ENCODE measurements at places on chromosomes 16 and 17. TPM values are rescaled to one million over a fixed set of nuclear protein-coding genes. Genes with fewer than 3 reads are reported as not detected.
A peak's percentile ranks its signal among the peaks of the same experiment; 100 is the strongest.

- peak; percentile 77 for DNase-seq
Observed at GRCh38 chr17:10879190-10879836, 41.4 kb upstream of the PIRT start.

- peak; percentile 81 for DNase-seq
Observed at GRCh38 chr17:81020767-81021497, 14.0 kb upstream of the BAIAP2 start.

GPR139 gene
- 0.72 TPM for total RNA-seq

CLDN7 gene
- total RNA-seq = 0.79 TPM

GRCh38 chr16:72974142-72974769 lies 73.7 kb downstream of the ZFHX3 start:
- DNase-seq = peak; percentile 47

DNA sequence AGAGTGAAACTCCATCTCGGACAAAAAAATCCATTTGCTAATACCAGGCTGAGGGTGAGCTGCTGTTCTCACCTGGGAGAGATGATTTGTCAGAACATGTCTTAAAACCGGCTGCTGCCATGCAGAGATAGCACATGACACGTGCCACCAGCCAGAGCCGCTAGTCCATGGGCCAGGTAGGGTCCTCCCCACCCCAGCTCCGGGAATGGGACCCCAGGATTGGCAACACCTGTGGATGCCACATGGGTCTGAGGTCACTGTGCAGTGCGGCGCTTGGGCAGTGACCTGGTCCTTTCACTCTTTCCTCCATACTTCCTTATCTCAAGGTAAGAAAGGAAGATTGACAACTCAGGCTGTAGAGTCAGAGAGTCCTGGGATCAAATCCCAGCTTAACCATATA lies 393.3 kb upstream of the TNRC6C start:
- no peak for DNase-seq

GRCh38 chr17:43905400-43905984 lies 1.8 kb downstream of the MPP2 start:
- peak; percentile 33 for DNase-seq

All from spinal cord (tissue), 10 donors.